Caco-2 (cell line): ENCODE measurements at places on chromosomes 4 and X.
A peak's percentile ranks its signal among the peaks of the same experiment; 100 is the strongest.

DNA sequence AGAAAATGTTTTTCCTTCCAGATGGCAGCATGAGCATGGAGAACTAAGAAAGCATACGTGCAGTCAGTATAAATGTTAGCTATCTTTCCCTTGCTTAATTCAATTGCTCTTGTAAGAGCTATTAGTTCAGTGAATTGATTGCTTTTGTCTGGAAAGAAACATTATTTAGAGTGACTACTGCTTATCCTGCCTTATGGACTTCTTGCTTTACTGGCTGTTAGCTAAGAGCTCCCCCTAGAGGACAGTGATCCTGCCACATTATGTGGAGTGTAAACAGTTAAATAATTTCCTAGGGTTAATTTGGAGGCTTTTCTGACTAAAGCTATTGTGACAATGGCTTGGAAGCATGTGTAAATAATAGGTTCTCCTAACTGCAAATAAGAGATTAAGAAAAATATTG is 1402.4 kb downstream of the FAM133A start:
- DNase-seq, result no peak

DNA sequence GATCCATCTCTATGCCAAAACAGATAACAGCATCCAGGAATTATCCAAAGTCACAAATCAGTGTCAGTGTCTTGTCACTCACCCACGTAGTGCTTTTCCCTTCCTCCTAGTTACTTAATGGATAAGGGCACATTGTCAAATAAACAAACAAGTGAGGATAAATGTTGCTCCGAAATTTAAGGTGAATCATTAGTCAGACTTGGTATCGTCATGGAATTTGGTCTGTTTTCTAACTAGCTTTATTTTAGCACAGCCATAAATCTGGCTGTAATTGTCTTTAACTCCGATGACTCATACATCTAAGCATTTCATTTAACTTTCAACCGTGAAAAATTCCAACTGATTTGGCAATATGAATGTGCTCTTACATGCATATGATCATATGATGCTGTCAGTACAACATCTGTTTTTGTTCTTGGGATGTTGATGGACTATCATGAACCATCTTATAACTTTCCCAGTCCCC is 83.3 kb downstream of the SNCA start:
- peak; percentile 45 for DNase-seq

DNA sequence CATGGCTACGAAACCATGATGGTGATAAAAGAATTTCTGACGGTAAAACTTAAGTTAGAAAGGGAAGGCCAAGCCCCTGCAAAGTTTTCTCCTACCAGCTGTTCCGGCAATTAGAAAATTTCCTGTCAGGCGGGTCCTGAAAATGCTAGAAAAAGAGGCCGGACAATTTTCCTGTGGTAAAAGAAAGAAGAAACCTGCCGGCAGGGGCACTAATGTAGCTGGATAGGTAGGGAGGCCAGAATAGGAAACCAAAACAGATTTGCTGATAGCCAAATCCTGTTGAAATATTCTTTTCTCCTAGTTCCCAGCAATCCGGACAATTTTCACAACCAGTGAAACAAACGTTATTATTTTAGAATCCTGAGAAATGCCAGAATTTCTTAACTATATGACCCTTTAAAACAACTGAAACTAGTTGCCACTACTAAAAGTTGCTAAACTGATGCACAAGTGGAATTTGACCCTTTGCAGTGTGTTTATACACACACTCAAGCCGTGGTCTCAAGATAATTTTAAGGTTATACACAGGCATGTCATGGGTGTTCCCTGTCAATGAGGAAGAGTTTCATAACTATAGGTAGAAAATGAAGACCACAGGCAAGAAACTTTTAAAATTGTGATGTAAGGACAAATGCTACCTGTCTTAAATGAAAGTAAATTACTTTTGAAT is 47.7 kb downstream of the RPS6KA3 start:
- no peak for DNase-seq

- DNase-seq, result no peak
Measured at GRCh38 chrX:47828984-47829383, 7.7 kb upstream of the ZNF81 start.

GRCh38 chr4:157978680-157979361 is 194.0 kb downstream of the GASK1B start:
- no peak for DNase-seq

- DNase-seq, result no peak
Measured at GRCh38 chr4:12270546-12270945, 841.9 kb upstream of the HS3ST1 start.

GRCh38 chr4:187424636-187425035 is 570.9 kb upstream of the ZFP42 start:
- no peak for DNase-seq

DNA sequence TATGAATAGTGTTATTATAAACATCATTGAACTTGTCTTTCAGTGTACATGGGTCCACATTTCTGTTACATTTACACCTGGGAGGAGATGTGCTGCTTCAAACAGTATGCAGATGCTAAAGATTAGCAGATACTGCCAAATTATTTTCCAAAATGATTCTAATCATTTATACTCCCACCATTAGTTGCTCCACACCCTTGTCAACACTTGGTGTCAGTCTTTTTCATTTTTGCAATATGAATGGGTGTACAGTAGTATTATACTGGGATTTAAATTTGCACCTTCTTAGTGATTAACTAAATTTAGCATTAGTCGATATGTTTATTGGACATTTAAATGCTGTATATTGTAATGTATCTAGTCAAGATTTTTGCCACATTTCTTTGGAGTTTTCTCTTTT is 131.6 kb upstream of the GRID2 start:
- DNase-seq, result no peak

DNA sequence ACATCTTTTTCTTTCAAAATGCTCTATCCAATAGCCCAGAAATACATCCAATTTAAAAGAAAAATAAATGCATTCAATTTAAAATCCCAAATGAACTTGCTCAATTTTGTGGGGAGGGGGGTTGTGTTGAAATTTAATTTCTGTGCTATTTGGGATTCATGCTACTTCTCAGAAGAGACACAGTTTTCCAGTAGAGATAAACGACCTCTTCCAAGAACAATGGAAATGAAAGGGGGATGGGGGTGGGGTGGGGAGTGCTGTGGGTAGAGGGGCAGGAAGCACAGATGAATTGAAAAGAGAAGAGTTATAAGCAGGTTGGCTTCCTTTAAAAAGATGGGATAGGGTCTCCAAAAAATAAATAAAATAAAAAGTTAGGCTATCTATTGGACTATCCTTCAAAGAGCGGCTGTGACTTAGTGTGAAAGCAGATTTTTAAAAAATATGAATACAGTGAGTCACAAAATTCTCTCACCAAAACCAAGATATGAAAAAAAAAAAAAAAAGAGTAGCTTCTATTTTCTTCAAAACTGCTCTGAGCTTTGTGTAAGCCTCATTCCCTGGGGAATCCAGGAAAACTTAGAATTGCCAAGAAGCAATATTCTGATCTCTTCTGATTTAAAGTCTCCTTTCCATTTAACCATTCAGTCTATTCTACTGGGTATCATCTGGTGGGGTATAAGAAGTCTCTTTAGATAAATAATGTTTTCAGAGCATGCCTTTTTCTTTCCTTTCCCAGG is 324.3 kb downstream of the PTTG2 start:
- DNase-seq, result no peak

- DNase-seq, result peak; percentile 55
Measured at GRCh38 chr4:176277162-176277904, 8.3 kb upstream of the ASB5 start.

DNA sequence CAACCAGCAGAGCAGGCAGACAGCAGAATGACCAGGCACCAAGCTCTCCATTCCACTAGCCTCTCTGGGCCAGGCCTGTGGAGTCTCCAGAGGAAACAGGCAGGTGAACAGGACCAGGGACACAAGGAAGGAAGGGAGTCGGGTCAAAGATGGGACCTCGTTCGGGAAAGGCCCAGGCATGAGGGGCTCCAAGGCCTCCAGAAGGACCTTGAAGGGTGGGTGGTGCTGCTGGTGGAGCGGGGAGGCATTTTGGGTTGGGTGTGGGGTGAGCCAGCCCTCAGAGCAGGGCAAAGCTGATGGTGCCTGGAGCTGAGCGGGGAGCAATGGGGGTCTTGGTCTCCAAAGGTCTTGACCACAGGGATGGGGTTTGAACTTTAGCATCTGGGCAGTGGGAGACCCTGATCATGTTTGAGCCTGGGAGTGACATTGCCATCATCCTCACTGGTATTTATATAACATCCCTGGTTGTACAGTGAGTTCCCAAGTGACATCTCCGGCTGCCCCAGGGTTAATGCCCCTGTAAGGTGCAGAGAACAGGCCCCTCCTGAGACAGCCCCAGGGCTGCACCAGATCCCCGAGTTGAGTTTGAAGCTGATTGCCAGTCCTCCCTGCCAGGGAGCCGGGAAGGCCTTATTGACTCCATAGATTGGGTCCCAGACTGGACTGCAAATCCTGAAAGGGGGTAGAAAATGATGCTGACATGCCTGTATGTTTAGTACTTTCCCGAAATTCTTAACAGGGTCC is 52.7 kb downstream of the PSAPL1 start:
- no peak for DNase-seq

- no peak for DNase-seq
Measured at GRCh38 chrX:120446498-120446897, 22.6 kb downstream of the LAMP2 start.

DNA sequence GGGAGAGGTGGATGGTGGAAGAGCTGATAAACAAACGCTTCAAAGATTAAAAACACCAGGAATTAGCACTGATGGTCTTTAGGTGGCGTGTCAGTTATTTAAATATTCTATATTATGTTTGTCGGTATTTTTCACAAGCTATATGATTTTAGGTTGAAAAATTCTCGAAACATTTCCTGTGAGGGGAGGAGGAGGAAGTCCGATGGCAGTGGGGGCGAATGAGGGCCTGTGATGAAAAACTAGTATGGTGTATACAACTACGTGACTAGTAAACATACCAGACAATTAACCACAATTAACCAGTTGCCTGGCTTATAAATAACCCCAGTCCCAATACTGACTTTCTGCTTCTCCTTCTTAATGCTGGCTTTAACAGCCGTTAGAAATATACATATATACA is 595 bp upstream of the NAP1L2 start:
- DNase-seq, result no peak

- DNase-seq, result no peak
Measured at GRCh38 chrX:125673758-125674157, 354.1 kb downstream of the TEX13C start.

DNA sequence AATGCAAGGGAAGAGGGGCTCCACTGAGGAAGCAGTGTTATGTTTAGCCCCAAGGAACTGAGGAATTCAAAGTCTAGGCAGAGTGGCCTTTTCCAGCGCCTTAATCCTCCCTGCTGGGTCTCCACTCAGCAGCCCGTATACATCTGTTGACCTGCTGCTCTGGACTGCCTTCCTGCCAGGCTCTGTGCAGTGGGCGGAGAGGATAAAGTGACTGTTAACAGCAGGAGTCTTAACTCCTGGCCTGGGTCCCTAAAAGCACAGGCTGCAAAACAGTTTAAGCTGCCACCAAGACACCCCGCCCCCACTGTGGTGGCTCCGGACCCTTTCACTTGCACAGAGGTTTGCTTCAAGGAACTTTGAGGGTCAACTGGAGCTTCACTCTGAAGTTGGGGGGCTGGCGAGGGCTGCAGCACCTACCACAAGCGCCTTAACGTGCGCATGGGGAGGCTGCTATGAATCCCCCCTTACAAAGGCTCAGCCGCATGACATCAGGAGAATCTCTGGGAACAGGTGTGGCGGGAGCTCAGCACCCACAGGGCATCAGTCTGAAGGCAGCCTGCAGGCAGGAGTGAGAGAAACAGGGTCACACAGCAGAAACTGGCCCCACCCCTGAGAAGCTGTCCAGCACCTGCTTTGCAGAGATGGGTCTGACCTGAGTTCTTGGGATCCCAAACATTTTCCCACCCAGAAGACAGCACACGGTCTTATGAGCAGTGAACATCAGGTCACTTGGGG is 358.2 kb upstream of the GATB start:
- no peak for DNase-seq

- DNase-seq, result no peak
Measured at GRCh38 chr4:168737806-168738172, 240.9 kb downstream of the PALLD start.

DNA sequence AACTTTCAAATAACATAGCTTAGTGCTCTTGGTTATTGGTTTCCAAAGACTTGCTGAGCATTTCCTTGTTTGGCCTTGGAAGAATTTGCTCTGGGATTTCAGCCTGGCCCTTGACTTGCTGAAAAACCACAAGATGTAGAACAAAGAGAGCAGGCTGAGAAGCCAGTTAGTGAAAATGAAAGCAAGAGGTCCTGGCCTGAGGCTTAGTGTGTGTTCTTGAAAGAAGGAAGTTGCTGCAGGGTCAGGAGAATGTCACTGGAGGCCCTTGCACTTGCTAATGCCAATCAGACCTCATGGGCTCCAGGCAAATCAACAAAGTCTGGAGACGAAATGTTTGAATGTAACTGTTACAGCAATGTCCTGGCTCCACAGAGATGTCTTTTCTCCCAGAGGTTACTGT is 79.4 kb downstream of the SYNPO2 start:
- DNase-seq, result no peak

DNA sequence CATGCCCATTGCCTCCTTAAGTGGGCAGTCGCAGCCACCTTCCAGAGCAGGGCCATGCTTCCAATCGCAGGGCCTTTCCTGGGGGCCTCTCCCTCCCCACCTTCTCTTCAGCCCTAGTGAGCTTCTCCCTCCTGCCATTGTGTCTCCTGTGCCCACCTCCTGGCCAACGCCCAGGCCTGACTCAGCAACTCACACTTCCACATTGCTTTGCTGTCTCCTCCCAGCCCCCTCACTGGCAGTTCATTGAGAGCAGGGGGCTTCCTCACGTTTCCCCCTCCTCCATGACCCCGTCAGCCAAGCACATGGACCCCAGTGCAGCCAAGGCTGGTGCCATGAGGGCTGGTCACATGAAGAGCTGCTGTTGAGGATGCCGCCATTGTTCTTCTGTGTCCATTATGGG is 25.9 kb downstream of the HTRA3 start:
- DNase-seq, result no peak

- no peak for DNase-seq
Measured at GRCh38 chr4:152937336-152938236, 1.5 kb downstream of the FHDC1 start.

DNA sequence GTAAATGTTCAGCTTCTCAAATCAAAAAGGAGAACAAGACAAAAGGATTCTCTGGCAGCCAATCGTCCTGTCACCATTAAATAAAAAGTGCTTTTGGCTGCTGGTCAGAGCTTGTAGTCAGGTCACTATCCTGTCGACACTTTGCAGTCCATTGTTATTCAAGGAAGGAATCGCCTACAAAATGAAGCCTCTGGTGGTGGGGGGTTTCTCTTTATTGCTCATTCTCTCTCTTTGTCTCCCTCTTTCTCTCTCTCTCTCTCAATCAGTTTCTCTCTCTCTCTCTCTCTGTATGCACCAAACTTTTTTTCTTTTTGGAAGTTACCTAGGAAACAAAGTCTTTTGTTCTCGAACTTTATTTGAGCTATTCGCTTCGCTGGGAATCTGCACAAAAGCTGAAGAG is 17.6 kb upstream of the SCML1 start:
- DNase-seq, result no peak

DNA sequence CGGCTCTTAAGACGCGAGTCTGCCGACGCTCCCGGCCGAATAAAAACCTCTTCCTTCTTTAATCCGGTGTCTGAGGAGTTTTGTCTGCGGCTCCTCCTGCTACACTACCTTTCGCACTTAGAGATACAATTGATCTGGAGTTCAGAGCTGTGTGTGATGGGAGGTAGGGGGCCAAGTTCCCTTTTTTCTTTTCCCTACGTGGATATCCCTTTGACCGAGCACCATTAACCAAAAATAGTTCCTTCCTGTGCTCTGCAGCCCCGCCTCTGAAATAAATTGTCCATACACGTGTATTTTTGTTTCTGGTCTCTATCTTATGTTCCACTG is 555 bp upstream of the PGM2 start:
- no peak for DNase-seq

GRCh38 chr4:156377036-156377710 is 423.5 kb upstream of the CTSO start:
- DNase-seq, result no peak
